Activated CD4-positive, alpha-beta T cell treated with anti-CD3 and anti-CD28 coated beads, Interleukin-2, amount 10 ng/mL, durations not matched to agents 24 days and 14 days (primary cell): ENCODE measurements at places on chromosomes 2 and 18. TPM values are rescaled to one million over a fixed set of nuclear protein-coding genes. Genes with fewer than 3 reads are reported as not detected.

Gene IL1B
- 0.33 and 0.92 TPM in 2 replicates for total RNA-seq

Gene FHOD3
- not detected in 2 replicates for total RNA-seq

Gene SERPINB11
- total RNA-seq: not detected in 2 replicates

Gene AQP12A
- total RNA-seq: not detected in 2 replicates

Gene VWC2L
- total RNA-seq: not detected in 2 replicates

Gene CNTNAP5
- total RNA-seq: not detected in 2 replicates

Gene SNED1
- total RNA-seq: 1.3 and 1.9 TPM in 2 replicates

Gene VAMP8
- total RNA-seq: 90.9 and 91.3 TPM in 2 replicates

Gene DQX1
- 0.59 and 0.68 TPM in 2 replicates for total RNA-seq

Gene TUBB8B
- total RNA-seq: not detected in 2 replicates

Gene SCTR
- total RNA-seq: not detected in 2 replicates

Gene CRYBA2
- total RNA-seq: not detected in 2 replicates

DNA sequence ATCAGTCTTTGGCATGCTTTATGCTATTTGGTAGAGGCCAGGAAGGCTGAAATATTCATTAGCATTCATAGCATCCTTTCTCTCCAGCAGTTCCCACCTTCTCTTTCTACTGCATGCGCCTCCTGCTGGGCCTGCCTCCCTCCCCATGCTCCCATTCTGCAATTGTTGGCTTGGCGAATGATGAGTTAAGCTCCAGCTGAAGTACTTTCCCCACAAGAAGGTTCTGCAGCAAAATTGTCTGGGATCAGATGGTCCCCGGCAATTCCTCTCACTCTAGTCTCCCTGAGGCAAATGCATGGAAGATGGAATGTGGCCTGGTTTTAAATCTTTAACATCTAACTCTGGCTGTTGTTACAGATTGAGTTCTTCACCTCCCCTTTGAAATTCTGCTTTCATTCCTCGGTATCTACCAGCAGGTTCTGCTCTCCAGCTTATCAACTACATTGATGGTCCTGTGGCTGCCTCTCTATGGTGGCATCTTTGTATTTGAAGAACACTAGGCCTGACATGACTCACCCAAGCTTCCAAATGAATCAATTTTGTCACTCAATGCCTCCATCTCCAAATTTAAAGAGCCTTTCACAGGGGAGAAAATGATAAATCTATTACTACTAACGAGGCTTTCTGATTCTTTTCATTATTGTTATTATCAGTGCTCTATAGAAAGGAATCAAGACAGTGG, 55.9 kb downstream of the KCTD18 start:
- peak overlapping the region; percentile 71 for H3K27ac ChIP-seq
- DNase-seq: no peak
- no peak overlapping the region for H3K4me3 ChIP-seq
- H3K36me3 ChIP-seq: peaks cover 23% of the 10 kb centered on the region
- no peaks in the 10 kb centered on the region for H3K27me3 ChIP-seq

- H3K4me3 ChIP-seq: no peak overlapping the region
- H3K36me3 ChIP-seq: no peaks in the 10 kb centered on the region
- no peak for DNase-seq
- H3K27me3 ChIP-seq: no peaks in the 10 kb centered on the region
- no peak overlapping the region for H3K27ac ChIP-seq
Observed at GRCh38 chr2:67726416-67726815, 329.3 kb downstream of the ETAA1 start.

GRCh38 chr2:31270131-31270530, 36.2 kb downstream of the EHD3 start:
- no peak overlapping the region for H3K4me3 ChIP-seq
- no peaks in the 10 kb centered on the region for H3K36me3 ChIP-seq
- no peak for DNase-seq

GRCh38 chr2:52117299-52117698, 1085.4 kb upstream of the NRXN1 start:
- H3K27ac ChIP-seq: no peak overlapping the region
- H3K4me1 ChIP-seq: no peaks in the 10 kb centered on the region
- H3K4me3 ChIP-seq: no peak overlapping the region
- no peaks in the 10 kb centered on the region for H3K36me3 ChIP-seq
- no peaks in the 10 kb centered on the region for H3K27me3 ChIP-seq
- DNase-seq: no peak

- no peak overlapping the region for H3K4me3 ChIP-seq
- no peak overlapping the region for H3K27ac ChIP-seq
- peaks cover 3% of the 10 kb centered on the region for H3K27me3 ChIP-seq
- H3K4me1 ChIP-seq: no peaks in the 10 kb centered on the region
- no peaks in the 10 kb centered on the region for H3K36me3 ChIP-seq
Observed at GRCh38 chr2:127164761-127165538, 55.1 kb downstream of the CYP27C1 start.

DNA sequence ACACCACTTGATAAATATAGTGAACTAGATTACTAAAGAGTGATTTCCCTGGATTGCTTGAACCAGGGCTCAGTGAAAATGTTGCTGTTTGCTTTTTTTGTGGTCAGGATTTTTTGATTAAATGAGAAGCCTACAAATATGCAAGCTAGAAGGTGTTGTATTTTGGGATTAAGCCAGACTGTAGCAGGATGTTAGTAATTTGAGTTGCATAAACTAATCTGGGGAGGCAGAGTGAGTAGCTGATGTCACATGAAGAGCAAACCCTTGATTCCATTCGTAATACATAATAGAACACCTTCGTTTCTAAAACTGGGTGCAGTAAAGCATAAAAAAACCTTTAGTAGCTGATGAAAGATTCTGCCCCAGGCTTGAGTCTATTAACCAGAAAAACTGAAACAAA, 32.0 kb downstream of the NEDD4L start:
- no peak overlapping the region for H3K4me3 ChIP-seq
- no peaks in the 10 kb centered on the region for H3K36me3 ChIP-seq
- DNase-seq: no peak
- H3K4me1 ChIP-seq: no peaks in the 10 kb centered on the region
- H3K27me3 ChIP-seq: peaks cover 12% of the 10 kb centered on the region

DNA sequence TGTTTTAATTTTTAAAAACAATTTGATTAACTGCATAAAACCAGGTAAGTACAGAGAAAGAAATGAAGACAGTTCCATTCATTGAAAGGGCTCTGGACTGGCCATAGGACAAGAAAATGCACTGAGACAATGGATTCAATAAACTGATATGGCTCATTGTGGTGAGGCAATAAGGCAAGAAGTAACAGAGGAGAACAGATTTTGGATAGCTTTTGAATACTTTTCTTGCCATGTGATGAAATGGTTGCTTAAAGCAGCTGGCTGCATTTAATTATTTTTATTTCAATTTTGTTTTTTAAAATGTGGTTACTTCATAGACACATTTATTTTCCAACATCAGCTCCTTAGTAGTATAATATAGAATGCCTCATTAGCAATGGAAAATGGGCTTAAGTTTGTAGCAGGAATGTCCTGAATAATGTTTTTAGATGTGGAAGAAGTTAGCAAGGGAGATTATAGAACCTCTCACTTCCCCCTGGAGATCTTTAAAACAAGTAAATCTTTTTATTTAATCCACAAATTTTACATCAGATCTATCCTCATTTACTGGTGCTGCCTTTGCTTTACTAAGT, 646.9 kb upstream of the ZEB2 start:
- no peaks in the 10 kb centered on the region for H3K27me3 ChIP-seq
- H3K4me3 ChIP-seq: no peak overlapping the region
- H3K27ac ChIP-seq: no peak overlapping the region
- no peak for DNase-seq

- H3K4me1 ChIP-seq: no peaks in the 10 kb centered on the region
- H3K36me3 ChIP-seq: no peaks in the 10 kb centered on the region
- peak; percentile 53 for DNase-seq
- H3K27ac ChIP-seq: no peak overlapping the region
- no peak overlapping the region for H3K4me3 ChIP-seq
Observed at GRCh38 chr2:177106212-177106611, 106.4 kb upstream of the HNRNPA3 start.

DNA sequence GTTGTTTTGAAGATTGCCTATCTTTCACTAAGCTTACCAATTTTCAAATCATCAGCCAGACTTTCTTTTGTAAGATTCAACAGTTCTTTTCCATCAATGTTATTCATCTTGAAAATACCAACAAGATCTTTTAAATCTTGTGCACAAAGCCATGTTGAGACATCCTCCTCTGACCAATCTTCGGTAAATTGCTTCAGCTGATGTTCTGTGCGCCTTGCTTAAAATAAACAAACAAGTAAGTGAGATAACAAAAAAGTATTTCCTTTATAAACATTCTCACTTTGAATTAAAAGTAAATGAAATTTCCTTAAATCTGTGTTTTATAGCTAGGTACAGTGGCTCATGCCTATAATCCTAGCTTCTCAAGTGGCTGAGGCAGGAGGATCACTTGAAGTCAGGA, 30.3 kb downstream of the WDSUB1 start:
- H3K4me1 ChIP-seq: no peaks in the 10 kb centered on the region
- no peaks in the 10 kb centered on the region for H3K27me3 ChIP-seq
- no peak for DNase-seq
- H3K27ac ChIP-seq: no peak overlapping the region
- H3K36me3 ChIP-seq: peaks cover 8% of the 10 kb centered on the region
- no peak overlapping the region for H3K4me3 ChIP-seq

- H3K27ac ChIP-seq: no peak overlapping the region
- H3K4me3 ChIP-seq: no peak overlapping the region
- no peaks in the 10 kb centered on the region for H3K27me3 ChIP-seq
- H3K4me1 ChIP-seq: peaks cover 14% of the 10 kb centered on the region
- peaks cover 31% of the 10 kb centered on the region for H3K36me3 ChIP-seq
Observed at GRCh38 chr2:108829578-108830310, 43.2 kb downstream of the CCDC138 start.

GRCh38 chr2:239309398-239310245, 91.2 kb downstream of the HDAC4 start:
- H3K4me1 ChIP-seq: peaks cover 14% of the 10 kb centered on the region
- H3K27me3 ChIP-seq: no peaks in the 10 kb centered on the region
- no peak overlapping the region for H3K27ac ChIP-seq
- DNase-seq: no peak
- no peak overlapping the region for H3K4me3 ChIP-seq

DNA sequence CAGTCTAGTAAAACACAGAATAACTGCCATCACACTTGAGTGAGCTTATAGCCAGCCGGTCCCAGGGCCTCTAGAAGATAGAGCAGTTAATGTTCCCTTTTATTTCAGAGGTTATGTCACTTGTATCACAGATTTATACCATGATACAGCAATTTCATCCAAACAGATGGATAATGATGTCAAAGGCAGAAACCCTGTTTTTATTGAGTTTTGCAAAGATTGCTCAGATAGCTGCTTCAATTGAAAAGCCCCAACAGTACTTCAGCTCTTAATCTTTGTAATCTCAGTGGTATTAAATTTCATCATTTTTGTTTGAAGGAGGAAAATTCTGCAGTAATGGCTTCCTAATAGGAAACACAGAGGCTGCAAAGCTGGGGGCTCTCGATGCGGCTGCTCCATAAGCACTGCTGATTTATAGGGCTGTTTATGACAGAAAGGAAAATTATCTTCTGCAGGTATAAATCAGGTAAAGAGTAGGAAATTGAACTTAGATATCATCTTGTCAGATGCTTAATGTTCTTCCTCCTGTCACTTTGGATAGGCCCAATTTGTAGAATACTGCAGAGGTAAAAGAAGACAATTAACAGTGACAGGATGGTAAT, 112.3 kb downstream of the LNPK start:
- no peak overlapping the region for H3K4me3 ChIP-seq
- H3K36me3 ChIP-seq: no peaks in the 10 kb centered on the region
- DNase-seq: no peak
- H3K27me3 ChIP-seq: peaks cover 19% of the 10 kb centered on the region
- H3K4me1 ChIP-seq: no peaks in the 10 kb centered on the region

DNA sequence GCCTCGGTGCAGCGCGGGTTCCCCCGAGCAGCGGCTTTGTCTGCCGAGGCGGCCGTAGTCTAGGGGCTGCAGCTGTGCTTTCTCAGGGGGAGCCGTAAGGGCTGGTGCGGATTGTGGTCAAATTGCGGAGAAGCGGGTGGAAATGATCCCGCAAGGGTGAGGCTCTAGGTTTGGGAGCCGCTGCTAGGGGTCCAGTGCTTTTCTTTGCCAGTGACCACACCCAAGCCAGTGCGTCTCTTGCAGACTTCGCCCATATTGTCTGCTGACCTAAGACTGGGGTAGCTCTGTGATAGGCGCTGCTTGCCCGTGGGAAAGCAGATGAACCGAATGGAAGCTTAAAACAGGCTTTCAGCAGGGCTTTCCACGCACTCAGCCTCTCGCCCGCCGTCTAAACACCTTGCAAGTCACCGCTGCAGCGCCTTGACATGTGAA, 2.1 kb downstream of the DPYSL5 start:
- no peak overlapping the region for H3K4me3 ChIP-seq
- no peak for DNase-seq
- H3K4me1 ChIP-seq: peaks cover 5% of the 10 kb centered on the region
- peaks cover 60% of the 10 kb centered on the region for H3K27me3 ChIP-seq
- no peaks in the 10 kb centered on the region for H3K36me3 ChIP-seq

DNA sequence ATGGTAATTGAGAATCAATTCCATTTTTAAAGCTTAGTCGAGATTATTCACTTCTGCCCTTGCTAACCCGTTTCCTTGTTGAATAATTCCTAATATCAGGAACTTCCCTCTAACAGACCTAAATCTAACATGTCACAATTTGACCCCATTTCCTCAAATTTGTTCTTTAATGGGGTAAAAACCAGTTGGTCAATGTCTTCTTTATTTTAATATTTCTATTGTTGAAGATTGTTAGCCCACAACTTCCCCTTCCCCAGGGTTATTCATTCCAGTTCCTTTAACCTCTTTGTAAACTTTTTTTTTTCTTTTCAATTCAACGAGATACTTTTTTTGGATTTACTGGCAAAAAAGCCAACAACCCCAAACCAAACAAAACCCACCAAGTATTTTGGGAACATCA, 7.3 kb downstream of the TNFRSF11A start:
- peaks cover 12% of the 10 kb centered on the region for H3K36me3 ChIP-seq
- peaks cover 45% of the 10 kb centered on the region for H3K4me1 ChIP-seq
- H3K4me3 ChIP-seq: no peak overlapping the region
- no peak overlapping the region for H3K27ac ChIP-seq
- no peak for DNase-seq

DNA sequence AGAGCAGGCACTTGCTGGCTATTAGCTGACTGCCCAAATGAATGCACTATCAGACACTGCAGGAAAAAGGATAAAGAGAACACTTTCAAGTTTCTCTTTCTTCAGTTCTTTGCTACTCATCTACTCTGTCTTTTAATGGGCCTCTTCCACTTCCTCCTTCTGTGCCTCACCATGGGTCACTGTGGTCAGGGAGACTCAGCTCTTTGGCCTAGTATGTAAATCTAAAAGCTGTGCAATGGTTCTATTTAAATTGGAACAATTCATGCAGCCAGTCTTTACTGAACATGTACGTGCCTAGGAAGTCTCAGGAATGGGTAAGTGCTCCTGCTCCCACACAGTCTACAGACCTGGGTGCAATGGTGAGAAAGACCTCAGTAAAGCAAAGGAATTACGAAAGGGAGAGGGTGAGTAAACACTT, 79.1 kb upstream of the DNMT3A start:
- no peak overlapping the region for H3K4me3 ChIP-seq
- H3K4me1 ChIP-seq: peaks cover 14% of the 10 kb centered on the region
- peaks cover 17% of the 10 kb centered on the region for H3K36me3 ChIP-seq

GRCh38 chr2:58769864-58770234, 528.7 kb upstream of the FANCL start:
- DNase-seq: no peak
- H3K27me3 ChIP-seq: no peaks in the 10 kb centered on the region
- no peak overlapping the region for H3K27ac ChIP-seq
- H3K36me3 ChIP-seq: no peaks in the 10 kb centered on the region

GRCh38 chr2:40507432-40507831, 55.5 kb upstream of the SLC8A1 start:
- H3K36me3 ChIP-seq: no peaks in the 10 kb centered on the region
- no peak overlapping the region for H3K27ac ChIP-seq
- H3K4me3 ChIP-seq: no peak overlapping the region
- no peaks in the 10 kb centered on the region for H3K4me1 ChIP-seq
- DNase-seq: no peak
- peaks cover 1% of the 10 kb centered on the region for H3K27me3 ChIP-seq

GRCh38 chr2:86584151-86584913, 21.1 kb upstream of the CHMP3 start:
- peak; percentile 71 for DNase-seq
- H3K4me1 ChIP-seq: peaks cover 9% of the 10 kb centered on the region
- no peaks in the 10 kb centered on the region for H3K36me3 ChIP-seq
- H3K4me3 ChIP-seq: peak overlapping the region; percentile 57
